ENCODE measurements at places on chromosomes 2 and 18.

GRCh38 chr2:46390036-46390435, 89.3 kb upstream of the TMEM247 start:
- no peak for DNase-seq

GRCh38 chr18:35933982-35934381, 38.5 kb upstream of the RMP24 start:
- DNase-seq: no peak

DNA sequence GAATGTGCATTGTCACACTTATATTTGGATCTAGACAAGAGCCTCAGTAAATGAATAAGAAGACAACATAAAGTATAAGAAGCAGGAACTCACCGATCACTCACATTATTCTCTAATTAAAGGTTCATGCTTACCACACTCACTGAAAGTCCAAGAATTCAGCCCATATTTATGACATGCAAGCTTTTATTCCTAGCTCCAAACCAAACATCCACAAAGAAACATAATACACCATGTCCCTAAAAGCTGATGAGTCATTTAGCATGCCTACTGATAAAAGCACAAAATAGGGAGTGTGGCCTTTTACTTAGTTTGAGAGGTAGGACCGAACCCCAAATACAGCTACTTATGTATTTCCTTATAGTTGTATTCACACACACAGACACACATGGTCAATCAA, 1094.6 kb upstream of the CDH2 start:
- DNase-seq: no peak

DNA sequence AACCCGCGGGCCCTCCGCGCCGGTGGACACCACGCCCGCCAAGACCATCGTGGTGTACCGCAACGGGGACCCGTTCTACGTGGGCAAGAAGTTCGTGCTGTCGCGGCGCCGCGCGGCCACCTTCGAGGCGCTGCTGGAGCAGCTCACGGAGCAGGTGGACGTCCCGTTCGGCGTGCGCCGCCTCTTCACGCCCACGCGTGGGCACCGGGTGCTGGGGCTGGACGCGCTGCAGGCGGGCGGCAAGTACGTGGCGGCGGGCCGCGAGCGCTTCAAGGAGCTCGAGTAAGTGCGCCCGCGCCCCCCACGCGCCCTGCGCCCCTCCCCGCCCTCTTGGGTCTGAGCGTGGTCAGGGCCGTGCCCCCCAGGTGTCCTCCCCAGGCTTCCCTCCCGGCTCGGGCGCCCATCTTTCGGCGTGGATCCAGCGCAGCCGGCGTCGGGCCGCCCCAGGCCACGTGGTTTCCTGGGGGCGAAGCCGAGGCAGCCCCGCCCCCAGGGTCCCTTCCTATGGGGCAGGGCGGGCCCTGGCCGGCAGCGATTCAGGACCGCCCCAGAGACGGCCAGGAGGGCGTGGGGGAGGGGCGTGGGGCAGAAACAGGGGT, 481 bp downstream of the DCDC2C start:
- DNase-seq: no peak

- DNase-seq: no peak
Observed at GRCh38 chr2:98484652-98485452, 40.2 kb downstream of the INPP4A start.

- no peak for DNase-seq
Observed at GRCh38 chr2:54936766-54937165, 113.5 kb downstream of the RTN4 start.

- no peak for DNase-seq
Observed at GRCh38 chr2:45606796-45607195, 4.3 kb downstream of the SRBD1 start.

- DNase-seq: no peak
Observed at GRCh38 chr2:205020673-205021072, 475.4 kb downstream of the PARD3B start.

GRCh38 chr2:227826019-227826521, 12.4 kb downstream of the CCL20 start:
- no peak for DNase-seq

- no peak for DNase-seq
Observed at GRCh38 chr2:61233581-61233980, 71.6 kb downstream of the C2orf74 start.

- DNase-seq: peak; percentile 3
Observed at GRCh38 chr2:218033590-218034496, 31.0 kb upstream of the TNS1 start.

DNA sequence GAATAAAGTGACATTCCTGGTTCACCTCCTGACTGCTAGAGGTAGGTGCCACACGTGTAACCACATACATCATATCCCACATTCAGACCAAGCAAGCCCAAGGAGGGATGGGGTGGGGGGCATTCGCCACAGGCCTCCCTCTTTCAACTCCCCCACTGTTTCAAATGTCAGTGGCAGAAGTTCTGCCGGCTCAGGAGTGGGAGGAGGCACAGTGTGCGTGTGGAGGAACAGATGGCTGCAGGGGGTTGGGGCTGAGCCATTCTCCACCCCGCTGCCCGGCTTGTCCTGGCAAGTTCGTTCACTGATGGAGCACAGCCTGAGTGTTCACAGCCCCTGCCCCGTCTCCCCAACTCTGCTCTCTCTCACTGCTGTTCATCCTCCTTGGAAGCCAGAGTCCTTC, 75.4 kb upstream of the TANC1 start:
- DNase-seq: no peak

GRCh38 chr2:238754259-238754658, 93.6 kb upstream of the TWIST2 start:
- DNase-seq: peak; percentile 17

GRCh38 chr2:226077841-226078240, 678.3 kb downstream of the NYAP2 start:
- no peak for DNase-seq

DNA sequence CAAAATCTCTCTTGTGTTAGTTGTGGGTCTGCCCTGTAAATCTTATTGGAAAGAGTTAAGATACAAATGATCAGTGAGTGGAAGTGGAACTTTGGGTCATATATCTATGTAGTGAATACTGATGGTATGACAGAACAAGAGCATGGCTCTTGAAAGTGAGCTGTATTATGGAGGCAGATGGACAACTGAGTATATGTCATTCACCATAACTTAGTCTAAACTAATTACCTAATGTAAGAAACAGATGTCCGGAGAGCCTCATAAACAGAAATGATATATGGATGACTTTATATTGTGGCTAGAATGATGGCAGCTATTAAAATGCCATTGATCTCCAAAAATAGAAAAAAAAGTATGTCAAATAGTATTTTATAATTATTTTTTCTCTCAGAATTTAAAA, 72.4 kb downstream of the FASTKD2 start:
- no peak for DNase-seq

DNA sequence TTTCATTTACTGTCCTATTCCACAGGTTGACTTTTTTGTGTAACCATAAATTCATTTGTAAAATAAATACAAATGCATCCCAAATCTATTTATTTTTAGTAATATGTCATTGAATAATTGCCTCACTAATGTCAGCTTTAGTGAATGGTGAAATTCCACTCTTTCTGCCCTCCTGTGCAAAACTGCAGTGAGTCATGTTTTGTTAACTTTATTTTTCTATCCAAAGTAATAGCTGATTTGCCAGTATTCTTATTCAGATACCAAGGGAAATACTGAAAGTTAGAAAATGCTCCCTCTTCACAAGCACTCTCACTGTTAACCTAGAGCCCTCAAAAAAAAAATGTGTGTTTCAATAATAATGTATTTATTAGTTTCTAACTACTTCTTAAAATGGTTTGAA, 322.8 kb downstream of the RIT2 start:
- DNase-seq: no peak

- peak; percentile 27 for DNase-seq
Observed at GRCh38 chr2:55419233-55419678, 400 bp downstream of the CCDC88A start.

GRCh38 chr2:121303531-121304263, 18.7 kb upstream of the TFCP2L1 start:
- DNase-seq: no peak

DNA sequence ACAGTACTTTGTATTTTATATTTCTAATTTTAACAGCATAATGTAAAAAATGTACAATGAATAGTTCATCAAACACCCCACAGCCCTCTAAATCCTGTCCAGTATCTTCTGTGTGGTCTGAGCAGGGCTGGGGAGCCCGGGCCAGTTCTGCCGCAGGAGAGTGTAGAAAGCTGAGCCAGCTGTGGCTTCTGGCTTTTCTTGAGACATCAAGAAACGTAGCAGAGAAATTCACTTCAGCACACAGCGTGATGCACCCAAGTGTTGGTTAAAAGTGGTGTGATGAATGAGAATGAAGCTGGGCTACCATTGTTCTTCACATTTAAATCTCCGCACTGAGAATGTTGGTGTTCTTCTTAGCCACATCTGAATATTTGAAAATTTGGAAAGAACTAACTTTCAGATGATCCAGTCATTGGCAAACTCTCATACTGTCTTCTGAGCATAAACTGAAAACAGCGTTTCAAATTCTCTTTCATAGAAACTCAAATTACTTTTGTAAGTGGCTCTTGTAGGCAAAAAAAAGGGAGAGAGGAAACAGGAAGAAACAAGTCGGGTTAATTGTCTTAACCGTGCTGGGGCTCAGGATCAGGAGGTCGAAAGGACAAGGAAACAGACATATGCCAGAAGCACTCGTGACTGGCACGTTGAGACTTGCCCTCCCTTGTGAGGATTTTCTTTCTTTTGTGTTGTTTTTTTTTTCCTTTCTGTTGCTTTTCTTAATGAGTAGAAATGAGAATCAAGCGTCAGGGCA, 23.4 kb upstream of the TMEM87B start:
- no peak for DNase-seq

DNA sequence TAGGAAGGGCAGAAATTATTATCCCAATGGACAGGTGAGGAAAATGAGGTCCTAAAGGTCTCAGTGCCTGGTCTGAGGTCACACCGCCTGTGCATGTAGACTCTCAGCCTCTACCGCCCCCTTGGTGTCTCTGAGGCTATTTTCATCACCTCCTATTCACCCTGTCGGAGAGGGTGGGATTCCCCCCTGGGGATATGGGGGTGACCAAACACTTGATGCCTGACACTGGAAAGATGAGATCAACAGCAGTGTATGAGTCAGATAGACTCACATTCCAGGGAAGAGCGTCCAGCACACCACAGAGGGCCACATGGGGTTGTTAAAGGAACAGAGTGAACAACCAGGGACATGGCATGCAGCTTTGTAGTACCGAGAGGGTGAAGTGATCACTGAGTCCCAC, 199.7 kb downstream of the SMAD2 start:
- DNase-seq: no peak

DNA sequence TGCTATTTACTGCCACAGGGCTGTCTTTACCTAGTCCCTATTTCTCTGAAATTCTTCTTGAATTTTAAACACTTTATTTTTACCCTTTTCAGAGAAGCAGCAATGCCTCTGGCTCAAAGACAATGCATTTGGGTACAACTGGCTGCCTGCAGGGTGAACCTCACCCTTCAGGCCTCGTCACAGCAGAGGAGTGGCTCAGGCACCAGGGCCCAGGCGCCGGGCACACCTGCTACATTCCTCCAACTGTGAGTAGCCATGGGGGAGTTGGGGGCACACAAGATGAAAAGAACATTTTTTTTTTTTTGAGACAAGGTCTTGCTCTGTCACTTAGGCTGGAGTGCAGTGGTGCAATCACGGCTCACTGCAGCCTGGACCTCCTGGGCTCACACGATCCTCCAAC, 74.9 kb upstream of the KCNE4 start:
- no peak for DNase-seq

GRCh38 chr2:168311261-168311910, 64.0 kb upstream of the STK39 start:
- no peak for DNase-seq

DNA sequence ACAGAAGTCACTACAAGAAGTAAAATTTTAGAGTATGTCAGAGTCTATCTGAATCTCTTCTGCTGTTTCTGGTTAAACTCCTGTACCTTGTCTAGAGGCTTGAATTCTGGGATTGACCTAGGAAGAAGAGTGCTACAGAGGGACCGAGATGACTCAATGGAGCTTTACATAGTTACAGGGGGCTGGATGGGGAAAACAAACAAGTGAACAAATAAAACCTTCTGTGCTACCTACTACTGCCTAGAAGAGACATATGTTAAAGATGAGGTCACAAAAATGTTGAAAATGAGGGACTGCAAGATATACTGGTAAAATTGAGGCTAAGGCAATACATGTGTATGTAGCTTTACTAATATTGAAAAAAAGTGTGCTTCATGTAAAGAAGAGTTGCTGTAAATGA, 265.4 kb upstream of the TFPI start:
- no peak for DNase-seq

DNA sequence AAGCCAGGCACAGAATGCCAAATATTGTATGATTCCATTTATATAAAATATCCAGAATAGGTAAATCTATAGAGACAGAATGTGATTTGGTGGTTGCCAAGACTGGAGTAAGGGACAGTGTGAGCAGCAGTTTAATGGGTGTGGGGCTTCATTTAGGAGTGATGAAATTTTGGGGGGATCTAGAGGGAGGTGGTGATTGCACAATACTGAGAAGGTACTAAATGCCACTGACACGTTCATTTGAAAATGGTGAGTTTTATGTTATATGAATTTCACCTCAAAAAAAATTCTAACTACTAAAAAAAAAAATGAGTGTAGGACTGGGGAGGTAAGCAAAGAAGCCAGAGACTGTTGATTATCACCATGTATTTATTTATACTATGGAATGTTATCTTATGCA, 974.5 kb upstream of the ZEB2 start:
- no peak for DNase-seq

- no peak for DNase-seq
Observed at GRCh38 chr2:15047184-15047583, 414.7 kb downstream of the LRATD1 start.

DNA sequence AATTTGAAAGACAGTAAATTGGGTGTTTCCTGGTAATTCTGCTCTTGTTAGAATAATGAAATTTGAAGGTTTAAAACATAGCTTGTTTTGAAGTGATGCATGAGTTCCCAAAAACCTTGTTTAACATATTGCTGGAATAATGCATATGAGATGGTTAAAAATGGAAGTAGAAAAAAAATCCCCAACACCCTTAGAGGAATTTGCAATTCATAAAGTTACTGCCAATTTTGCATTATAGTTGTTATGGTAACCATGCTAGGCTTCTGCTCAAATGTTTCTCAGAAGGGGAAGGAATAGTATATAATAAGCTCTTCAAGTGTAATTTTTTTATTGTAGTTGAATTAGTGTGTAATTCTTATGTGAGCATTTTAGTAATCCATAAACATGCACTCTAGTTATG, 49.1 kb downstream of the FASTKD2 start:
- DNase-seq: no peak

GRCh38 chr2:78980152-78980465, 45.4 kb upstream of the REG3G start:
- no peak for DNase-seq

GRCh38 chr2:238103465-238104225, 3.5 kb downstream of the ESPNL start:
- DNase-seq: no peak

Measured in HuH-7 (cell line).